CD4-positive, alpha-beta memory T cell (primary cell): ENCODE measurements at places on chromosomes 6 and 20.

- DNase-seq: no peak
Observed at GRCh38 chr6:81797591-81797990, 45.1 kb upstream of the TENT5A start.

DNA sequence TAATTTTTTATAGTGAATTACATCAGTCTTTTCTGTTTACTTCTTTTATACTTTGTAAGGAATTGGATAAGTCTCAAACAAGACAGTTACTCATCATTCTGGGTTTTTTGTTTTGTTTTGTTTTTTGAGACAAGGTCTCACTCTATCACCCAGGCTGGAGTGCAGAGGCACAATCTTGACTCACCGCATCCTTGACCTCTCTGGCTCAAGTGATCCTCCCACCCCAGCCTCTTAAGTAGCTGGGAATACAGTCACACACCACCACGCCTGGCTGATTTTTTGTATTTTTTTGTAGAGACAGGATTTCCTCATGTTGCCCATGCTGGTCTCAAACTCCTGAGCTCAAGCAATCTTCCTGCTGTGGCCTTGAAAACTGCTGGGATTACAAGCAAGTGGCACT is 524.3 kb downstream of the EYS start:
- DNase-seq: no peak

- DNase-seq: no peak
Observed at GRCh38 chr6:18215436-18215835, 48.9 kb downstream of the DEK start.

GRCh38 chr6:100833972-100834574 is 47.1 kb downstream of the ASCC3 start:
- DNase-seq: no peak

DNA sequence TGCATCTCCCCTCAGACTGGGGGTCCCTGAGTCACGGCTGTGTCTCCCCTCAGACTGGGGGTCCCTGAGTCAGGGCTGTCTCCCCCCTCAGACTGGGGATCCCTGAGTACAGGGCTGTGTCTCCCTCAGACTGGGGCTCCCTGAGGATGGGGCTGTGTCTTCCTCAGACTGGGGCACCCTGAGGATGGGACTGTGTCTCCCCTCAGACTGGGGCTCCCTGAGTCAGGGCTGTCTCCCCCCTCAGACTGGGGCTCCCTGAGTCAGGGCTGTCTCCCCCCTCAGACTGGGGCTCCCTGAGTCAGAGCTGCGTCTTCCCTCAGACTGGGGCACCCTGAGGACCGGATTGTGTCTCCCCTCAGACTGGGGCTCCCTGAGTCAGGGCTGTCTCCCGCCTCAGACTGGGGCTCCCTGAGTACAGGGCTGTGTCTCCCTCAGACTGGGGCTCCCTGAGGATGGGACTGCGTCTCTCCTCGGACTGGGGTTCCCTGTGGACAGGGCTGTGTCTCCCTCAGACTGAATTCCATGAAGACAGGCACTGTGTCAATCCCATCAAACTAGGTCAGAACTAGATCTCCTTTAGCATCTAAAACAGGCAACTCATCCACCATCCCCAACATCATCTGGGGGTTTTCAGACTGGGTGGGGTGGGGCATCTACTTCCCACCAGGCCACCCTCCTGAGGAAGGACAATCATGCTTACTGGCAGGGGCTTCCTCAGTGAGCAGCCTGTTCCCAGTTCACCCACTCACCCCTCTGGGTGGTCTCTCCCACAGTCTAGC is 60.7 kb downstream of the MRPL14 start:
- DNase-seq: no peak

DNA sequence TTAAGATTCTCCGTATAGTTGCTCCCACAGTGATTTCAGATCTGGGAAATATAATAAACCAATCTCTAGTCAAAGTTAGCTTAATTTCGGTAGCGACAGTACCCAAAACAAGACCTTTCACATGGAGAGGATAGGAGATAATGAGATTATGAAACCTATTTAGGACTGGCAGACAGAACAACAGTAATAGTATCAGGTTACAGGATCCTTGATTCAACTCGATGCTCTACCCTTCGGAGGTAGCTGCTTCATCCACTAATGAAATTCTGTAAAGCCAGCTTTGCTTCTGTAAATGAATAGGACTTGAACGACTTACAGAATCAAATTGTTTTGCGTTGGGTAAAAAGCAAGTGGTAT is 534 bp upstream of the AKIRIN2 start:
- DNase-seq: no peak

DNA sequence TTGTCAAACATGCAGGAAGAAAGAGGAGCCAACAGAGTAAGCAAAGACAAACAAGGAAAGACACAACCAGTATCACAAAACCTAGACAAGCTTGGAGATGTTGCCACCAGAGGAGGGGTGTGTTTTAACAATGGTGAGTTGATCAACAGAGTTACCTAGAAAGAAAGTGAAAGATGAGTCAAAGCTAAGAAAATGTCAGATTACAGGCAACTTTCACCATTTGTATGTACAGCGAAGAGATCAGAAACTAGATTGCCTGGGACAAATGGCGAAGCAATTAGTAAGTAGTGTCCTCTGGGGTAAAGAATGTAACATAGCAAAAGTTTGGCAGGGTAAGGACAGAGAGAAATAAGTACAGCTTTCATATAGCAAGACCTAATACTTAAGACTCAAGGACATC is 51.6 kb upstream of the POU3F2 start:
- DNase-seq: no peak

DNA sequence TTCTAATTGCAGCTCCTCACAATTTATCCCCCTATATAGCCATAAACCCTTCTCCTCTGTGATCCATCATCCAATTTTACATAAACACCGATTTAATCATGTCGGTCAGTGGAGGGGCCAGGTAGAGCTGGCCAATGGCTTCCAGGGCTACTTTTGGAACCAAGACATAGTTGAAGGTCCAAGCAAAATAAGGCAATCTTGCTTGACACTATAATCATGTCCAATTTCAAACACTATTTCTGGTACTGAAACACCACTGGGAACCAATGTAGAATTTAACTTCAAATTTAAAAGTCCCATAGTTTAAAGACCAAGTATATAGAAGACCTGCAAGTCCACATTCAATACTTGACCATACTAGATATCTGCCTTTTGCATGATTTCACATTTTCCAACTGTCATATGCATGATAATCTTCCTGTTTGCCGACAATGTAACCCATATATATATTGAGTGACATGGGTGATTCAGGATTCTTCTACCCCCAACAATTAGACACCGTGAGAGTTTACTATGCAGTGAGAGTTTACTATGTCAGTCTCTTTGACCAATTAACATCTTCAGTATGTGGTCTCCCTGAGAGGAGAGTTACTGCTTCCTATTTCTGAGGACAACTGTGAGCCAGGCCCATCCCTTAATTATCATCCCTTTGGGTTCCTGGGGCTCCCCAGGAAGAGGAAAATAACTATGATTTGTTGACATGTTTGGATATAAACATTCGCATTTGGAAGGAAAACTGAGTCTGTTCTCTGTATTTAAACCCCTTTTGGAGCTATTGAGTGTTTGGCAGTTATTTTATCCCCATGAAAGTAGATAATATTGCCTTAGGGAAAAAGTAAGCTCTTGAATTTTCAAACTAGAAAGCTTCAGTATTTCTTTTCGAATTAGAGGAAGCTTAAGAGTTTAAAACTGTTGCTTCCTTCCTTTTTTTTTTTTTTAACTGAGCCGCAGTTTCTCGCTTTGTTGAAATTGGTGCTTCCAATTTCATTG is 31.8 kb downstream of the SAMD3 start:
- DNase-seq: no peak

DNA sequence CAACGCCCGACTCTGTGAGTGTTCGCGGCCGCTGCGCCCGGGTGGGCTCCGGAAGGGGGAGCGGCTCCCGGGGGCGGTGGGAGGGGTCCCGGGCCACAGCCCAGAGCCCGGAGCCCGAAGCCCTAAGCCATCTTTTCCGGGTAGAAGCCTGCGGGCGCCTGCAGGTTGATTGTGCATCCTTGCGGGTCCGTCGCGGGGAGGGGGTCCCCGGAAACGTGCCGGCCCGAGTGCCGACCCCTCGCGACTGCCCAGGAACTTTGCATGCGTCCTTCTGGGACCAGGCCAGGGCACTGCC is 413 bp downstream of the PTPRA start:
- DNase-seq: peak; percentile 68

- DNase-seq: no peak
Observed at GRCh38 chr6:170046791-170047626, 243.9 kb downstream of the DLL1 start.

- no peak for DNase-seq
Observed at GRCh38 chr20:51767867-51768758, at the start of gene ATP9A. ATP9A (minus strand) TSS chr20:51768390; CDS start chr20:51768369, 21 bp downstream.
